ENCODE measurements at places on chromosomes 12 and 14.

- no peak for DNase-seq
Measured at GRCh38 chr12:67742461-67742860, 93.9 kb downstream of the DYRK2 start.

DNA sequence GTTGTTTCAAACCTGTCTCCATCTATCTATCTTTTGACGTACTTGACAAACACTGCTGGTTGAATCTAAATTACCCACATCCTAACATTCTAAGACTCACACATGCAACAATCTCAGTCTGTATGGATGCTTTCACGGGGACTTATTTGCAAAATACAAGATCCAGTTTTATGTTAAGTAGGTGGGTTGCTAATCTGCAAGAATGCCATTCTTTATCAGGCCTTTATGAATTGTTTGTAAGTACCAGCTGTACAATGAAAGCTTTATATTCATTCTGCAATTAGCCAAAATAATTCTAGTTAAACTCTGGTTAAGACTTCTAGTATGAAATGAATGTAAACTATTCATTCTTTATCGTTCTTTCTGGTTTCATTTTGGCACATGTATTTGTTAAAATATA lies 135.1 kb downstream of the NAV3 start:
- DNase-seq, result no peak

DNA sequence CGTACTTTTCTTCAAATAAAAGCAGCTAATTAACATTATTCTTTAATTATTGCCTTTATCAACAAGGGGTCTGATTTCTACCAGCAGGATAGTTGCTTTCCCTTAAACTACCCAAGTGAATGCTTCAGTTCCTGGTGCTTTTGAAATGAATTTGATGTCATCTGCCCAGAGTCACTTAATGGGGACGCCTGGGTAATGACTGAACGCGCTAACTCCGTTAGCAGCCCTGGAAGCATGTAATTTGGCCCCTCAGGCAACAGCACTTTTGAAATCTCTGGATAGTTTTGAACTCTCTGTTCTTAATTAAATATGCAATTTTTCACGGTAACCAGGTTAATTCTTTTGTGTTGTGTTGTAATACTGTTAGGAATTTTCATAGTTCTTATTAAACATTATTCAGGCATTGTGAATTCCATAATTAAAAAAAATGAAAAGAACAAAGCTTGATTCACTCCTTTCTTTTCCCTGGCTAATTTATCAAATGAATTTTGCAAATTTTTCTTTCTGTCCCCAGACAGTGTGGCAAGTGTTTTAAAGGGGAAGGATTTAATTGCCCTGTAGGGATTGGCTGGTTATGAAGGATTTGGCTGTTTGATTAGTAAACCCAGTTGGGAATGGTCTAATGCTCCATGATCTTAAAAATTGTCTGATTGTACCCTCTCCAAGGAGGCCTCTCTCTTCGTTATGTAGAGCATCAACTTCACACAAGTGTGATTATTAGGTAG lies 137.5 kb upstream of the MYL2 start:
- DNase-seq, result no peak

DNA sequence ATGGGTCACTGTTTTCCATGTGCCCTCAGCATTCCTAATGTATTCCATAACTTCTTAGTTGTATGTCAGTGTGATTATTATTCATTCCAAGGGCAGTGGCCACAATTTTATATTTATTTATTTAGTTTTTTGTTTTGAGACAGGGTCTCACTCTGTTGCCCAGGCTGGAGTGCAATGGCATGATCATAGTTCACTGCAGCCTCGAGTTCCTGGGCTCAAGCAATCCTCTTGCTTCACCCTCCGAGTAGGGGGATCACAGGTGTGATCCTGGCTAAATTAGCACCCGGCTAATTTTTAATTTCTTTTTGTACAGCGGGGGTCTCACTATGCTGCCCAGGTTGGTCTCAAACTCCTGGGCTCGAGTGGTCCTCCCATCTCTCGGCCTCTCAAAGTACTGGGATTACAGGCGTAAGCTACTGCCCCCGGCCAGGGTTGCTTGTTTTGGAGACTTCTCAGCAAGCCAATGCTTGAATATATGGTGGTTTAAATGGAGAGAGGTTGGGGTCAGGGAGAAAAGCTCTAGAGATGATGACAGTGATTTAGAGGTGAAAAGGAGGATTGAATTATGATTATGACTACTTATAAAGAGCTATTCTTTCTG lies 7.6 kb downstream of the GPRC5A start:
- no peak for DNase-seq

- no peak for DNase-seq
Measured at GRCh38 chr12:131592972-131593371, 117.9 kb upstream of the SFSWAP start.
